ENCODE measurements at places on chromosomes 7 and 10.
A peak's percentile ranks its signal among the peaks of the same experiment; 100 is the strongest.

GRCh38 chr10:43913676-43914235 lies 265.1 kb upstream of the ZNF32 start:
- no peak for DNase-seq

DNA sequence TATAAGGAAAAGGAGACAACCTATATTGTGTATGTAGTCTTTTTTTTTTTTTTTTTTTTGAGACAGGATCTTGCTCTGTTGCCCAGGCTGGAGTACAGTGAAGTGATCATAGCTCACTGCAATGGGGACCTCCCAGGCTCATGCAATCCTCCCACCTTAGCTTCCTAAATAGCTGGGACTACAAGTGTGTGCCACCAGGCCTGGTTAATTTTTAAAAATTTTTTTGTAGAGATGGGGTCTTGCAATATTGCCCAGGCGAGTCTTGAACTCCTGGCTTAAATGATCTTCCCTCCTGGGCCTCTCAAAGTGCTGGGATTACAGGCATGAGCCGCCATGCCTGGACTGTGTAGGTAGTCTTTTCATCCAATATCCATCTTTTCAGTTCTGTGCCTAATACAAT lies 78.7 kb upstream of the ARHGAP21 start:
- DNase-seq, result no peak

- no peak for DNase-seq
These were observed 95.8 kb upstream of the SH2B2 start for GRCh38 chr7:102190776-102191350.

GRCh38 chr7:39153647-39154046 lies 175.9 kb downstream of the POU6F2 start:
- no peak for DNase-seq

- no peak for DNase-seq
These were observed 138.1 kb downstream of the MACC1 start for GRCh38 chr7:20079080-20079479.

- no peak for DNase-seq
These were observed 45.1 kb downstream of the RNLS start for GRCh38 chr10:88538048-88538447.

DNA sequence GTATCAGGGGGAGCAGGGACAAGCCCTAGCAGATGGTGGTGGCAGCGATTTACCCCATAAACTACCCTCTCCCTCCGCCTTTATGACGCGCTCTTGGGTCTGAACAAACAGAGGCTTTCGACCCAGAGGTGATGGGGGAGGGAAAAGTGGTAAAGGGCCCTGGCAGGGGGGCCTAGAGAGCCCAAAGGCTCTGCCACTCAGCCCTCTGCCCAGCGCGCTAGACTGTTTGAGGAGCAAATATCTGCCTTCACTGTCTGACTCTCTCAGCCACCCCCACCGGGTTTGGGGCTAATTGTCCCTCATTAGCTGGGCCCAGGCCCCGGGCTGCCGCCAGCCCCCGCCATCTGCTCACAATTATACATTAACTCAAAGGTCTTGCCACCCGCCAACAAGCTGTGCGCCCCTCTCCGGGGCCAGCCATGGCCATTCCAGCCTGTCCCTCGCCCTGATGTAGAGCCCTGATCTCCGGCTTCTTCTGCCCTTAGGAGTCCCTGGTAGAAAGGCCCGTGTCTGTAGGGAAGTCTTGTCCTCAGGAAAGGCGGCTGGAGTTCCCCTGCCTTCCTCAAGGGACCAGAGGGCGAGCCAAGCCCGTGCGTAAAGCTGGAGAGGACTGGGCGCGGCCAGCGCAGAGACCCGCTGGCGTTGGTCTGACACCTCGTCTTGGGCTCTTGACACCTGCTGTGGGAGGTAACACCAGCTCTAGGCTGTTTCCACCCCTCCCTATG lies 1.9 kb upstream of the PAX4 start:
- DNase-seq, result no peak

GRCh38 chr7:27184337-27185012 lies 557 bp downstream of the HOXA11 start:
- DNase-seq, result no peak

DNA sequence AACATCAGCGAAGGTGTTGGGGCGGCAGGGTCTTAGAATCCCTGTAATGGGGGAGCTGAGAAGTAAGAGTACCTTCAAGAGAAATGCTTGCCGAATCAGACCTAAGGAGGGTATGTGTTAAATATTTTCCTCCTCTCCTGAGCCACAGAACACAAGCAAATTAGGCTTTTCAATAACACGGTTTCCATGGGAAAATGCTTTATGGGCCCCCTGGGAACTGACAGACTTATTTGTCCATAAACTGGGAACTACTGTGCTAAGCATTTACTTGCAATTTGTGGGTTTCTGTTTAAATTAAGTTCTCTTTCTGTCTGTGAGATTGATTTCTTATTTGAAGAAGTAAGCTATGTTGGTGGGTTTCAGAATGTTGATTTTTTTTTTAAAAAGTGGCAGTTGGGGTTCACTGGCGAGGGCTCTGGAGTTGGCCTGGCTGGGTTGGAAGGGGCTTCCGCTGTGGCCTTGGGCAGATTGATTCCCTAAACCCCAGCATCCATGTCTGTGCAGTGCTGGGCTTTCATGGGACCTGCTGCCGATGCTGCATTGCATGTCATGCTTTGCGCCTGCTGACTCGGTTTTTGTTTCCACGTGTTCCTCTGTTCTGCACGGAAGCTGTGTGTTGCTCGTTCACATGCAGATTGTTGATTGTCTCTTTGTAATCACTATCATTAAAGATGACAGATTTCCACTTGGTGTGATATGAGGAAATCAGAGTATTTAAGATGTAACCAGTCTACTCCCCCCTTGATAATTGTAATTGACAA lies 7.2 kb downstream of the RBM17 start:
- no peak for DNase-seq

GRCh38 chr10:43040482-43041256 lies 36.2 kb upstream of the RET start:
- no peak for DNase-seq

- no peak for DNase-seq
These were observed 386.6 kb downstream of the SH2D4B start for GRCh38 chr10:80924063-80924952.

GRCh38 chr10:67780759-67781538 lies 57.0 kb downstream of the DNAJC12 start:
- no peak for DNase-seq

- no peak for DNase-seq
These were observed 122.3 kb downstream of the VIPR2 start for GRCh38 chr7:159022238-159022993.

DNA sequence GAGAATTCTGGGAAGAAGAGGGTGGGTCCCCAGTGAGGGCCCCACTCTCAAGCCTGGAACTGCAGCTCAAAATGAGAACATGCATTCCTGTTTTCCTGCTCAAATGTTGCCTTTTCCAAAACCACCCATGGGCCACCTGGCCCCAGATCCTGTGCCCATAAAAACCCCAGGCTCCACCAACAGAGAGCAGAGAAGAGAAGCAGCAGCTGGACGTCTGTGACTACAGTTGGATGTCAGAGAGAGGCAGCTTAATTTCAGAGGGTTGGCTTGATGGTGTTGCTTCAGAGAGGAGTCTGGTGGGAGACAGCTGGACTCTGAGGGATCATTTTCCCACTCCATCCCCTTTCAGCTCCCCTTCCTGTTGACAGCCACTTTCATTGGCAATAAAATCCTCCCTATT lies 256.4 kb downstream of the FZD1 start:
- DNase-seq, result no peak

DNA sequence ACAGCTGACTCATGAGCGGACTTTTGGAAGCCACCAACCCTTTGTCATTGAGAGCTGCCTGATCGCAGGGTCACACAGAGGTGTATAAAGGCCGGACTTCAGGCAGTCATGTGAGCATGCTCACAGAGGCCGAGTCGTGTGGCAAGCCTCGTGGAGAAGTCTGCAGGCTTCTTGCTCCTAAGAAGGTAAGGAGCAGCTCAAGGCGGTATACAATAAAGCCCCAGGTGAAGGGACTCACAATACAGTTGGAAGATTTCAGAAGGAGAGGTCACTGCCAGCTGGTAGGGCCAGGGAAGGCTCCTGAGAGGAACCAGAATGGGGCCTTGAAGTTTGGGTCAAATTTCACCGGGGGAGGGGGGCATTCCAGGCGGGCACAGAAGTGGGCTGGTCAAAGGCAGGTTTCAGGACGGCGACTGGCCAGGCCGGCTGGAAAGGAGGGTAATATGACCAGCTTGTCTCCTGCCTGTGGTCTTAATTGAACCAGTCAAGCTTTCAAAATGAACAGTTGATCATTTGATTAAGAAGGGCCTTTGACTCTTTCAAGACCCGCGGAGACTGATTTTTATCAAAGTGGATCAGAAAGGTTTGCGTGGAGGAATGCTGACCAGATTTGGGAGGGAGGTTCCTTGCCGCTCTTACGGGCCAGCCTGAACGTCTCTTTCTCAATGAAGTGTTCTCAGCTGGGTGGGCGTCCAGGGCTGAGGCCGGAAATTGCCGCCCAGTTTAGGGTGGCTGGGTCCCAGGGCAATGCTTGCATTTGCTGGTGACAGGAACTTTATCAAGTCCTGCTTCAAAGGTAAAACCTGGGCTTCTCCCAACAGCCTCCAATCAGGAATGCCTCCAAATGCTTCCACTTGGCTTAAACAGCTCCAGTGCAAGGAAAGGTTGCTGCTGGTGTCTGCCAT lies 178.6 kb downstream of the EMX2 start:
- no peak for DNase-seq

DNA sequence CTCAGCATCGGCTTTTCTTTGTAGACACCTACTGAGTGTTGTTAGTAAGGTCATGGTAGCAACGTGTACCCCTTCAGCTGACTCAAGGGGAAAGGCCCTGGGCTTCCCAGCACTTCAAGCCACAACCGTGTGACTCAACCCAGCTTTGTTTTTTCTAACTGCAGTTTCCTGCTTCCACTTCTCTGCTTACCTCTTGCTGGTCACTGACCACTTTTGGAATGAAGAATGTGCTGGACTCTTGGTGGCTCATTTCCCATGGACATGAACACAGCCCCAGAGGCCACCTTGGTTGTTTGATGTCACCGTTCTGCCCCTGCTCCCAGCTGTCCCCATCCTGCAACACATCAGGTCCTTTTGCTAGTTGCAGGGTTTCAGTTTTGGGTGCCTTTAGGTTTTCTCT lies 69.5 kb upstream of the ZNF438 start:
- DNase-seq, result peak; percentile 12

DNA sequence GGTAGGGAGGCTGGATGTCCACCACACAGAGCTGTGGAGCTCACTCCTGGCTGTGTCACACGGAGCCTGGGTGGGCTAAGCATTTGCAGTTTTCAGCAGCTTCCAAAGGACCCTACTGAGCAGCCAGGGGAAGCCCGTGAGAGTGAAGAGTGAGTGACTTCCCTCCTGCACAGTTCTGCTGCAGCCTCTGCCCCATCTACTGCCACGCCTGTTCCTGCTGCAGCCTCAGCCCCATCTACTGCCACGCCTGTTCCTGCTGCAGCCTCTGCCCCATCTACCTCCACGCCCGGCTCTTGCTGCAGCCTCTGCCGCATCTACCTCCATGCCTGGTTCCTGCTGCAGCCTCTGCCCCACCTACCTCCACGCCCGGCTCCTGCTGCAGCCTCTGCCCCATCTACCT lies 12.2 kb downstream of the ADAM8 start:
- no peak for DNase-seq

GRCh38 chr7:14009453-14010418 lies 20.3 kb upstream of the ETV1 start:
- DNase-seq, result no peak

DNA sequence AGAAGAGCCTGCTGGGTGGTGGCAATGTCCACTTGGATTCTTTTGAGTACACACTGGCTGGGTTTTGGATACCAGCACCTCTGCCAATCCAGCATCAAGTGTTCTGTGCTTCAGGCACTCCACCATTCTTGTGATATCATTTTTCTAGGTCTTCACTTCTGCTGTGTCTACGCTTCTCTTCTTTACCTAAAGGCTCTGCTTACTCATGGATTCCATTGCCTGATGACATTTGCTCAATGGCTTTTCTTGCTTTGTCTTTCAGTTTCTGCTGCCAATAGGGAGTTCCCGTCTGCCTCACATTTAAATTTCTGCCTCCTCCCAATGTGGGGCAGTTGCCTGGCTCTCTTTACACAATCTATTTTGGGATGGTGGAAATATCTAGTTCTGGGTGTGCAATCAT lies 12.7 kb upstream of the PAPSS2 start:
- no peak for DNase-seq

DNA sequence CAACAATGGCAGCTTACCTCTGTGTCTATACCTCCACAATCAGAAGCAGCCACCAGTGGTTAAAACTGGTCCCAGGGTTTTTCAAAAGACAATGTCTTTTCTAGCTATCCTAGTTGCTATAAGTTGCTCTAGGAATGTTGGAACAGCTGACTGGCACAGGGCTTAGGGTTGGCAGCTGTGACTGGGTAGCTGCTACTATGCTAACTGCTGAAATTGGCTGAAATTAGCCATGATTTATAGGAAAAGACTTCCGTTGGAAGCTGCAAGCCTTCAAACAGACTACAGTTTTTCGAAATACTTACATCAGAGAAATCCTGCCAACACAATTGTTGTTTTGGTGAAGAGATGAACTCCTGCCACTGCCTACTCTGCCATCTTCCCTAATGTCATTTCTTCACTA lies 102.3 kb downstream of the MKX start:
- no peak for DNase-seq

DNA sequence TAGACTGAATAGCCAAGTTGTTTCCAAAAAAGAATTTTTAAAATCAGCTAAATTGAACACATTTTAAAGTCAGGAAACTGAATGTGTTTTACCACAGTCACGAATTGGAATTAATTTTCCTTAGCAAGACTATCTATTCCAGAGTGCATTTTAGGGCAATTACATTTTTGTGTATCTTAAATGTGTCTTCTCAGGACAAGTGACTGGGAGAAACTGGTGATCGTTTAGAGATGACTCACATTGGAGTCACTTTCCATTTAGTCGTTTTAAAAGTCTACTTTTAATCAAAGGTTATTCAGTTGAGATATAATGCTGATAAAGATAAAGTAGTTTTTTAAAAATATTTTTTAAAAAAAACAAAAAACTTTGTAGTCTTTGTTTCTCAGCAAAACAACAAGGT lies 191.7 kb upstream of the SLC26A5 start:
- no peak for DNase-seq

DNA sequence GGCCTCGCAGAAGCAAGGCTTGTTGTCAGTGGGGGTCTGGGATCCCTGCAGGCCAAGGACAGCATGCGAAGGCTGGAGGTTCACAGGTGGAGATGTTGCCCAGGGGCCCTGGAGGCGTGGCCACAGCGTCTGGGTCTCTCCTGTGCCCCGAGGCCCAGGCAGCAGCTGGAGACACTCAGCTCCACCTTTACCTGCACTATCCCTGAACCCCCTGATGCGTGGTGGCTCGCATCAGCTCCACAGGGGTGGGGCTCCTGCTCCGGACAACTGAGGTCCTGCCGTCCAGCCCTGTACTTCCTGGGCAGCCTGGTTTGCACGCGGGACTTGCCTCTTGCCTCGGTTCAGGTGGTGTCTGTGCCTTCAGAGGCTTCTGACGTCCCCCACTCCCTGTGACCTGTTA lies 54.6 kb upstream of the ZNF32 start:
- DNase-seq, result no peak
